ENCODE measurements at places on chromosomes 2 and 18. TPM values are rescaled to one million over a fixed set of nuclear protein-coding genes. Genes with fewer than 3 reads are reported as not detected.

ACMSD gene
- not detected for total RNA-seq

TUBA3D gene
- total RNA-seq, result 100 TPM

DNA sequence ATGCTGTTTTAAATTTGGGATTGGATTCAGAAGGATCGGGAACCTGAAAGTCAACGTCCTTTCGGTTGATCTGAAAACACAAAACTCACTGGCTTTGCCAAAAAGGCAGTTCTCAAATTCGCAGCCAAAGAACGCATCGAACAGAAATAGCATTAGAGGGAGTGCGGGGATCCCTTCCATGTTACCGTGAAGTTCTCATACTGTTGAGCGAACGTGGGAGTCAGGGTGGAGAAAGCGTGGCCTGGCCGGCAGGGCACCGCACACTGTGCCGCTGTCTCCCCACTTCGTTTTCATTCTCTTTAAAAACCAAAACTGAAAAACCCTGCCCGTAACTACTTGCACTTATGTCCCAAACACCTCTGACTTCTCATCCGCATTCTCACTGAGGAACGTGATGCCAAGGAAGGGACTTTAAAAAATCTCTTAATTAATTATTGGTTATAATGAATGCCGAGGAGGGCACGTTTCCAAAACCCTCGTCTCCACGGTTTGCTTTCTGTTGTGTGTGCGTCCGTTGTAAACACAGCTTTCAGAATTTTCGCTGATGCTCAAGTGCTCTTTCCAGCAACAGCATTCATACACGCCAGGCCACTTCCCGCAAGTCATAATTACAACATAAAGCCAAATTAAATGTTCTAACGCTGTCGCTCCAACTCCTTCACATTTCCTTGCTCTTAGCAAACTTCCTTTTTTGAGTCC, 60.9 kb upstream of the TWIST2 start:
- no peak for DNase-seq

DNA sequence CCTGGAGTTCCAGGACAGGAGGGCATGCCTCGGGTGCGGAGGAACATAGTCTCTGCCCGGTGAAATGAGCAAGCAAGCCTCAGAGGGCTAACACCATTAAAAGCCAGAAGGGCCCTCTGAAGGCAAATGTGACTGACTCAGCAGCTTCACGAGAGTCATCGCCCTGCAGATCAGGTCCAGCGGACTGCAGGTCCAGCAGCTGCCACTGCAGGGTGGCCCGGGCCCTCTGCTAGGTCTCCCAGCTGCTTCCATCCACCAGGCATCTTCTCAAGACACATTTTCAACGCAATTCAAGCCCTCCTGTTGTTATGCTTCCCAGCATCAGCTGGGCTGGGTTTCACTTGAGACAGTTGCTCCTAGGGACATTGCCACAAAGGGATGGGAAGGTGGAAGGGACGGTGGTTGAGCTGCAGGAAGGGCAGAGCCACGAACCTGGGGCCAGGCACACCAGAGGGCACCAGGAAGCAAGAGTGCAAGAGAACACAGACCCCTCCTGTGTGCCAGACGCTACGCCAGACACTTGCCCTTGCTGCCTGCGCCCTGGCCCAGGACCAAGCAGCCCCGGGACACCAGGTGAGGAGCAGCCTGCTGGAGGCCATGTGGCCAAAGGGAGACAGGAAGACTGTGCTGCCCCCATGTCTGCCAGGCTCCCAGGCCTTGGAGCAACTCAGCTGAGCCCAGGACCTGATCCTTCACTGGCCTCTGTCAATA, 173.0 kb downstream of the HDAC4 start:
- DNase-seq, result no peak

GRCh38 chr18:33404244-33404873, 36.2 kb downstream of the CCDC178 start:
- DNase-seq, result no peak

GRCh38 chr2:162090109-162090508, 16.1 kb upstream of the DPP4 start:
- DNase-seq, result no peak

All from left ventricle myocardium superior (tissue), 1 donor.